Stimulated activated CD4-positive, alpha-beta T cell treated with anti-CD3 and anti-CD28 coated beads, Interleukin-1b, Interleukin-23, amount 100 ng/mL, for 24 hours (primary cell): ENCODE measurements at places on chromosomes 5 and 9.

DNA sequence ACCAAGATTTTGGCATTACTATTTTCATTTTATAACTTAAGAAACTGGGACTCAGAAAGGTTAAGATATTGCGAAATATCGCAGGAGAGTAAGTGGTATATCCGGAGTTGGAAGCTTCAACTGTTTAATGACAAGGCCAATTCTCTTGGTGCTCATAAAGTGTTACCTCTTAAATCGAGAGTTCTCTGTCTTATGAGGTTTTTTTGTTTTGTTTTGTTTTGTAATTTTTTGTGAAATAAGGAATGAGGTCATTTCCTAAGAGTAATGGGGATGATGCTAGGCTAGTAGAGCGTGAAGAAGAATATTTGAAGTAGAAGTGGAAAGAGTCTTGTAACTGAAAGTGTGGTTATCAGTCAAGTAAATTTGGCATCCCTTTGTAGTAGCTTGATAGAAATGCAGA, 183.2 kb upstream of the DAB2 start:
- no peak for DNase-seq

GRCh38 chr5:14526493-14526892, 55.1 kb upstream of the OTULINL start:
- no peak for DNase-seq

DNA sequence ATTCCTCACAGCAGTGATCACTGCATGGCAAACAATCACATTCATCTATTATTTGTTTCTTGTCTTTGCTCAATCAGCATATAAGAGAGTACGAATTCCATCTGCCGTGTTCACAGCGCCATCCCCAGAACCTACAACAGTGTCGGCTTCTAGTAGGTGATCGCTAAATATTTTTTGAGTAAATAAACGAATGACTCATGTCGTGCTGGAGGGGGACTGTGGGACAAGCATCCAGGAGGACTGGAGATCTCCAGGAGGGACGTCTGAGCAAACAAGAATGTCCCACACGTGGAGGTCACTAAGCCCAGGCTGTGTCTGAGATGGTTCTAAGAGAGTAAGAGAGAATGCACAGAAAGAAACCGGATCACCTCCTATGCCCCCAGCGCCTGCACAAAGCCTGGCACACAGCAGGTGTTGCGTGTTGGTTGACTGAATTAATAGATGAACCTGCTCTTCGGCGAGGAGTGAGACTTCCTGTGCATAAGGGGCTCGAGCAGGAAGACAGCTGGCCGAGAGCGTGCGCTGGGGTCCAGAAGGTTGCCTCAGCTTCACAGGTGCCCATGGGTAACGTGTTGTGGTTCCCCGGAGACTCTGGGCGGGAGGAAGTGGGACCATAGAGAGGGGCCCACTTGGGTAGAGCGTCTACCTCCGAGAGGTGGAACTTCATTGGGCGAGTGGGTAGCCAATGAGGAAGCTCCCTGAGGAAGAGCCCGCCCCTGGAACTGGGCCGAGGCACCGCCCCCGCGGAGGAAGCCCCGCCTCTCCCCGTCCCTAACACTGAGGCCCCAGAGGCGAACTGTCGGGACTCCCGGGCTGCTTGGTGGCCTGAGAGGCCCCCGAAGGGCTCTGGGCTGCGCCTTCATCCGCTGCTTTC, 193.0 kb downstream of the MELK start:
- DNase-seq = peak; percentile 85

GRCh38 chr9:77019926-77020412, 514 bp downstream of the FOXB2 start:
- DNase-seq = no peak

DNA sequence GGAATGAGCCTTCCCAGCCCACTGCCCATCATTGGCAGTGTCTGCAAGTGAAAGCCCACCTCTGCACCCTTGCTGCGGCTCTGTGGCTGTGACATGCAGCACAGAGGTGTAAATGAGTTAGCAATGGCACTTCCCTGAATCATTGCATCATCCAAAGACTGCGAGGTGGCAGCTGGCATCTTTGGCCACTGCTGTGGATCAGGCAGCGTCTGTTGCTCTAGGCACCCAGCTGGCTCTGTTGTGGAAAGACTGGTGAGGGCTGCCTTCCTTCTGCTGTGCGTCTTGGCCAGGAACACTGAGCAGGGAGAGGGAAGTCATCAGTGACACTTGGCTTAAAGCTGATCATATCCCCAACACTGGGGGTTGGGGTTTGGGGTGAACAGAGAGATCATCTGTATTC, 64.5 kb downstream of the MFAP3 start:
- DNase-seq = no peak

DNA sequence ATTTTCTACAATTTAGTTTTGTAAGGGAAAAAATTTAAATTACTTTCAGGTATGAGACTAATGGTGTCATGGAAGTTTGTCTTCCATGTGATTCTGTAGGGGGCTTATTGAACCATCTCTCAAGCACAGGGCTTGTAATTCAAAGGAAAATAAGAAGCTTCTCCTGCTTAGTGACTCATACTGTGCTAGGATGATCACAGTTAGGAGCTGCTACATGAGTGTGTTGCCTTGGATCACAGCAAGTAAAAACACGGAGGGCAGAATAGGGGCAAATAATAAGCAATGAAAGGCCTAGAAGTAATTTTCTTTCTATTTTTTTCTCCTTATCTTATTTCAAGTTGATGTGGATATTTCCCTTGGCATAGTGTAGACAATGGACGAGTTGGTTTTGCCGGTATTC, 28.9 kb downstream of the TMEM167A start:
- DNase-seq = no peak

DNA sequence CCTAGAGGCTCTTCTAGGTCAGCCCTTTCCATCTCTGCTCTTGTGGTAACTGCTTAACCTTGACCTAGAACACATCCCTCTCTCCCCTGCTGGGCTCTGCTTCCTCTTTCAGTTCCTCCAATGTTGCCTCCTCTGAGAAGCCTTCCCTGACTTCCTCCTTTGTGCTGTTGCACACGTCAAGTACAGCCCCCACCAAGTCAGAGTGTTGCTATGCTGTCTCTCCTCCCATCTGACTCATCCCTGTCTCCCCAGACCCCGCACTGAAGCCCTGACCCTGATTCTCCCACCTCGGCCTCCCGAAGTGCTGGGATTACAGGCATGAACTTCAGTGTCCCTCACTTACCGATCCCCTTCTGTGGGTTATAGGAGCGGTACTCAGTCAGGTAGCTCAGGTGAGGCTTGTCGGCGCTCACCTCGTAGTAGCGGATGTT, 10.4 kb upstream of the TRIM14 start:
- DNase-seq = no peak

GRCh38 chr5:1204693-1205242, 3.4 kb downstream of the SLC6A19 start:
- no peak for DNase-seq
